ENCODE measurements at places on chromosomes 3 and 15. TPM values are rescaled to one million over a fixed set of nuclear protein-coding genes. Genes with fewer than 3 reads are reported as not detected.

GRCh38 chr15:80951941-80952340, 37.7 kb downstream of the MESD start:
- no peak overlapping the region for H3K27ac ChIP-seq
- peaks cover 41% of the 10 kb centered on the region for H3K36me3 ChIP-seq

The NCK1 gene
- total RNA-seq = 27.5 TPM

GRCh38 chr3:161163297-161163696, 57.8 kb upstream of the NMD3 start:
- H3K4me3 ChIP-seq = no peak overlapping the region
- H3K27me3 ChIP-seq = no peaks in the 10 kb centered on the region
- no peak for DNase-seq
- no peaks in the 10 kb centered on the region for H3K4me1 ChIP-seq
- H3K36me3 ChIP-seq = peaks cover 5% of the 10 kb centered on the region

DNA sequence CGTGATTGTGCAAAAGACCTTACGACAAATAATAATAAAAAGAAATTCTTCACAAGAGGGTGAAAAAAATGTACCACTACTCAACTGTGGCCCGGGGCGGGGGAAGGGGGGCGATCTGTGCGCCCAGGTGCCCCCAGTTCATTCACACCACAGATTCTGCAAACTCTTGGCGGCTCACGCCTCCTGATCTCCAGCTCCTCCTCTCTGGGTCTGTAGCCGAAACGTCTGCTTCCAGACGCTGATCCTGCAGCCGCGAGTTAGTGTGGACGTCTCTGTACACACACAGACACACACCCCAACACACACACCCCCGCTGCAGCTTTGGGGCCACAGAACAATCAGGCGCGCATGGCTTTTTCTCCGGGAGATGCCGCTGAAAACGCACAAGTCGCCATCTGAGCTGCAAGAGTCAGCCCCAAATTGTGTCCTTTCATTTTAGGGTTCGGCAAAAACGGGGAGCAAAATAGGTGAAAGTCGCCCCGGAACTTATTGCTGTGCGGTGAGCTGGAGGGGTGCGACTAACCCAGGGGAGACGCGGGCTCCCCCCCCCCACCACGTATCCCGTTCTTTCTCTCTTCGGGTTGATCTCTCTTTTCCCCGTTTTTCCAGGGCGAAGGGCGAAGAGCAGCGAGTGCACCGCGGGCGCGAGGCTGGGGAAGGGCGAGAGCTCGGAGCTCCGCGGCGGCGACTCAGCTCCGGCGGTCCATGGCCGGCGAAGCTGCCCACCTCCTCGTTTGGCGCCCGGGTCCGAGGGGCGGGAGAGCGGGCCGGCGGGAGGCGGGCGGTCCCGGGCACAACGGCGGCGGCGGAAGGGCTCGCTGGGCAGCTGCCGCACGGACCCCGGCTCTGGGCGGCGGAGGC, 505 bp upstream of the WNT5A start:
- H3K36me3 ChIP-seq = no peaks in the 10 kb centered on the region
- H3K4me3 ChIP-seq = peak overlapping the region; percentile 78
- peaks cover 48% of the 10 kb centered on the region for H3K27me3 ChIP-seq
- no peaks in the 10 kb centered on the region for H3K4me1 ChIP-seq
- H3K27ac ChIP-seq = no peak overlapping the region
- peak; percentile 42 for DNase-seq

The CTXND1 gene
- not detected for total RNA-seq

- no peak for DNase-seq
- no peaks in the 10 kb centered on the region for H3K27me3 ChIP-seq
- no peak overlapping the region for H3K27ac ChIP-seq
- H3K36me3 ChIP-seq = peaks cover 45% of the 10 kb centered on the region
Measured at GRCh38 chr15:56442354-56442753, 22.6 kb downstream of the MNS1 start.

DNA sequence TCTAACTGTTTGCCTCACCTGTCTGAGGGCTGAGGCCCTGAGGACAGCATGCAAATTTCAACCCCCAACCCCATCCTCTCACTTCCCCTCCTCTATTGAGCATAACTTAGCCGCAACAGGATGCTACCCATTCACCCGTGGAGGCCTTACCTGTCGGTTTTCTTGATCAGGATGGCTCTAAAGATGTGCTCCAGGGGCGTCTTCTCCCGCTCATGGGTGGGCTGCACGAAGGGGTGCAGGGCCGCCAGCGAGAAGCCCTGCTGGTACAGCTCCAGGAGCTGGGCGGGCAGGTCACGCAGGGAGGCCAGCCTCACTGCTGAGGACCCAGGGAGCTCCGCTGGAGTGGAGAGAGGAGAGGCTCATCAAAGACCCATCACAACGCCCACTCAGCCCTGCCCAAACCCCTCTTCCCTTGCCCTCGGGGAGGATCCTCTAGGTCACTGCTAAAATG, 79.8 kb downstream of the RFTN1 start:
- H3K4me3 ChIP-seq = no peak overlapping the region
- H3K4me1 ChIP-seq = no peaks in the 10 kb centered on the region
- H3K27me3 ChIP-seq = no peaks in the 10 kb centered on the region
- H3K27ac ChIP-seq = no peak overlapping the region

The CCRL2 gene
- not detected for total RNA-seq

DNA sequence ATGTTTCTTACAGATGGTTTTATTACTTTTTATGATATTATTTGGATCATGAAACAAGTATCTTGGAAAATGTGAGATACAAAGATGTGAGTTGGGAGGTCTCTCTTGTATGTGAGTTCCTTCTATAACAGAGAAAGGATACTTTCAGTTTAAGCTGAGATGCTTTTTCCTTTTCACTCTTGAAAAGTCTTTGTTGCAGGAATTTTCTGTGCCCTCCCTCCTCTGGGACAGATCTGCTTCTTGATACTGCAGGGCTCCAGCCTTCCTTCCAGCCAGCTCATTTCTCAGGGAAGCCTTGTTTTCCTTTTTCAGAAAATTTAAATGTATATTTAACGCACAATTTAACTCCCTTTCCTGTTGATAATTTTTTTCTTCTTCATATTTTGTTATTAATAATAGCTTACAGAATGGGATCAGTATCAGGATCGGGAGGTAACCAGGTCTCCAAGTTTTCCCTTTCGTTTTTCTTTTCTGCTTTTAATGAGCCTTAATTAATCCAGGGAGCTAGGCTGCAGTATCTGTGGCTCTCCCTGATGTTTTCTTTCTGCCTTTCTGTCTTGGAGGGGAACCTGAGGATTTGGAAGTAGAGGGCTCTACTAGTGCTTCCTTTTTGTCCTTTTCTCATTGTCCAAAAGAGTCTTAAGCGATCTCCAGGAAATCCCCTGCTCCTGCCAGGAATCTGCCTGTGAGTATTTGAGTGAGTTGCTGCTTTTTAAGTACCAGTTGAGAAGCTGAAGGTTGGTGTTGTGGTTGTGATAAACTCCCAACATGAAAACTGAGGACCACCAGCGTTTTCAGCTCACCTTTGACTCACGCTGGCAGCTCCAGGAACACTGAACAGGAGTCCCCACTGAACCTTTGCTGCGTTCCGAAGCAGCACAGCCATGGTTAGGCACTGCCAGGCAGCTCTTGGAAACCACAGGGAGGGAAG, 105.7 kb downstream of the IGF1R start:
- H3K4me1 ChIP-seq = peaks cover 6% of the 10 kb centered on the region
- peak overlapping the region; percentile 27 for H3K27ac ChIP-seq
- DNase-seq = no peak
- no peak overlapping the region for H3K4me3 ChIP-seq

The THRB gene
- 8.6 TPM for total RNA-seq

DNA sequence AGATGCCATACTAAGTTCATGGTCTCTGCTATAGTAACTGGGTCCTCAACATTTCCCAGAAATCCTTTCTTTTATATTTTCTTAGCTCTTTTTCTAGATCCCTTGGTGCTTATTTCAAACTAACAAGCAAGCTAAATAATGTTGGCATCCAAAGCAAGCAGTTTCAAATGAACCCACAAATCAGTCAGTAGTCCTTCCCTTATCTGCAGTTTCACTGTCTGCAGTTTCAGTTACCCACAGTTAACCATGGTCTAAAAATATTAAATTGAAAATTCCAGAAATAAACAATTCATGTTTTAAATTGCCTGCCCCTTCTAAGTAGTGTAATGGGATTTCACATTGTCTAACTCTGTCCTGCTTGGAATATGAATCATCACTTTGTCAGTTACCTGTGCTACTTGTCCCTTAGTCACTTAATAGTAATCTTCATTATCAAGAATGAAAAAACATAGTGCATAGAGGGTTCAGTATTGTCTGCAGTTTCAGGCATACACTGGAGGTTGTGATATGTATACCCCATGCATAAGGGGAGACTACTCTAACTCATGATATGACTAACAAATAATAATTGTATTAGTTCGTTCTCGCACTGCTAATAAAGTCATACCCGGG, 633.7 kb downstream of the MECOM start:
- H3K27ac ChIP-seq = no peak overlapping the region
- no peaks in the 10 kb centered on the region for H3K4me1 ChIP-seq
- no peak overlapping the region for H3K4me3 ChIP-seq
- no peaks in the 10 kb centered on the region for H3K36me3 ChIP-seq
- no peak for DNase-seq
- H3K27me3 ChIP-seq = no peaks in the 10 kb centered on the region

The C3orf70 gene
- total RNA-seq = 0.66 TPM

GRCh38 chr15:101492766-101493692, 3.5 kb upstream of the PCSK6 start:
- no peaks in the 10 kb centered on the region for H3K4me1 ChIP-seq
- H3K27ac ChIP-seq = no peak overlapping the region
- no peaks in the 10 kb centered on the region for H3K36me3 ChIP-seq
- DNase-seq = no peak
- H3K27me3 ChIP-seq = peaks cover 8% of the 10 kb centered on the region

All from H9 (cell line).